Stimulated activated CD4-positive, alpha-beta T cell treated with anti-CD3 and anti-CD28 coated beads, Interleukin-2, amount 100 ng/mL, for 24 hours (primary cell): ENCODE measurements at places on chromosomes 5 and 9.
A peak's percentile ranks its signal among the peaks of the same experiment; 100 is the strongest.

GRCh38 chr9:113675475-113675941 is 200.6 kb upstream of the ZNF618 start:
- no peak for DNase-seq

DNA sequence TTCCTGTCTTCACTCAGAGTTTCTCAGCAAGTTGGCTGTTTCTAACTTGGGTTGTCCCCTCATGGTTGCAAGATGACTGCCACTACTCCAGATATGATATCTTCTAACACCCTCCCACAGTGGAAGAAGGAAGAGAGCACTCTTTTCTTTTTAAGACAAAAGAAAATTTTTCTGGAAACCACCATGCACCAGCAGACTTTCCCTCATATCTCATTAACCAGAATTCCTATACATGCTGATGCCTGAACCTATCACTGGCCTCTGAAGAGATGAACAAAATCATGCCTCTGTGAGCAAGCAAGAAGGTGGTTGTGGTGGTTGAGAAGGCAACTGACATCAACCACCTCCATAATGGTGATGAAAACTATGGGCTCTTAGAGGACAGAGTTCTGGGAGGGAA is 56.8 kb downstream of the FEM1C start:
- no peak for DNase-seq

DNA sequence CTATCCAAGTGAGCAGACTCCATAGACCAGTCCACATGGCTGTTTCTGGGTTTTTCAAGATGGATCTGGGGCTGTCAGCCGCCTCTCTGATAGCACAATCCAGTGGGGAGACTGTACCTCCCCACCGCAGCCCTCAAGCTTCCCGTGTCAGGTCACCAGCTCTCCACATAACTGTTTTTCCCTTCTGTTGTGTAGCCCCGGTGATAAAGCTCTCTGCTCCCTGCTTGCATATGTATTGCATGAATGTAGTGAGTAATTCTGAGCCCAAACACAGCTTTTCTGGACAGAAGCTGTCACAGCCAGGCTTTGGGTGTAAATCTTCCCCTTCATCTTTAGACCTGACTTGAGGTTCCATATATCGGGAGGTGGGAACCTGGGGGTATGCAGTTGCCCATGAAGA is 23.1 kb upstream of the CFAP157 start:
- DNase-seq: no peak

DNA sequence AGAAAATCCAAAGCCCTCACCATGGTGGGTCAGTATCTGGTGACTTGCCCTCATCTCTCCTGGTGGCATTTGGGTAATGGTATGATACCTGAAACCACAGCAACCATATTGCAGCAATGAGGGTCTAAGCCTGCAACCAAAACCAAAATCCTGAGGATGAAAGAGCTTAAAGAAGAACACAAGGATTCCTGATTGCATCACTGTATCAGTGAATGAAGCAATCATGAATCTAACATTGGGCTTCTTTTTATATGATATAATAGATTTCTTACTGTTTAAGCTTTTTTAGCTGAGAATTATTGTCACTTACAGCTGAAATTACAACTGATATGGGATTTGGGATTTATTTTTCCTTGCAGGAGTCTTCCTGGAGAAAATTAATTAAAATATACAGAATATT is 269.9 kb downstream of the MEF2C start:
- no peak for DNase-seq

DNA sequence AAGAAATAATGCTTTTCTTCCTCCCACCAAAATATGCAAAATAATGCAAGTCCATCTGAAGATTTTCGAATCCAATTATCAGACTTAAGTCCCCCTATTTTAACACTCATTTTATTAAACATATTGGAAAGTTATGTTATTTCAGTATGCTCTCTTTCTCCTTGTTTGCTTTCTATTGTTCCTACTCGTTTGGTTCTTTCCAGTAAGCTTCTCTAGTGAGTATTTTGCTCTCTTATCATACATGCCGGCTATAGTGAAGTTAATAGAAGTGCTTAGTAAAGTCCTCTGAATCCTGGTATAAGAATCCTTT is 517 bp downstream of the ALDH1A1 start:
- no peak for DNase-seq

DNA sequence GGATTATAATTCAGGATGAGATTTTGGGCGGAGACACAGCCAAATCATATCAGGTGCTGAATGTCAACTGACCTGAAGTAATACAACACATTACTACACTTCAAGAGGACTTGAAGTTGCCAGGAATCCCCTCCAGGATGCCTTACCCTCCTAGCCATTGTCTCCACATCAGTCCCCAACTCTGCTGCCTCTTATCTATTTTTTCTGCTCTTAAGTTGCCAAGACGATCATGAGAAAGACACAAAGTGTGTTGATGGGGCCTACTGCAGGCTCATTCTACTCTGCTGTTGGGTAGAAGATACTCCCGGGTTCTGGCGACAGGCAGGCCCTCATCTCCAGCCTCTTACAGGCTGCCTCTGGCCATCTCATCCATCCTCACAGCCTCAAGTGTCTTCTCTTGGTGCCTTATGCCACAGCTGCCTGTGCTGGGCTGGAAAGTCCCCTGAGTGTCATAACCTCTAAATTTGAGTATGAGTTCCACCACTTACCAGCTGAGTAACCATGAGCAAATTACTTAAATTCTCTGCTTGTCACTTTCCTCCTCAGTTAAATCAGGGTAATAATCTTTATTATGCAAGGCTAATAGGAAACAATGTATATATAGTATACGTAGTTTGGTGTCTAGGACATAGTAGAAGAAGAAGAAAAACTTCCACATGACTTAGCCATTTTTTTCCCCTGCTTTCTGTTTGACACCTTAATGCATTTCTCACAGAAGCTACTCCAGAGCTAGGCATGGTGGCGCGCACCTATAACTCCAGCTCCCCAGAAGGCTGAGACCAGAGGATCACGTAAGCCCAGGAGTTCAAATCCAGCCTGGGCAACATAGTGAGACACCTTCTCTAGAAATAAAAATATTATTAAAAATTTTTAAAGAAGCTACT is 73.0 kb upstream of the SNX2 start:
- no peak for DNase-seq

DNA sequence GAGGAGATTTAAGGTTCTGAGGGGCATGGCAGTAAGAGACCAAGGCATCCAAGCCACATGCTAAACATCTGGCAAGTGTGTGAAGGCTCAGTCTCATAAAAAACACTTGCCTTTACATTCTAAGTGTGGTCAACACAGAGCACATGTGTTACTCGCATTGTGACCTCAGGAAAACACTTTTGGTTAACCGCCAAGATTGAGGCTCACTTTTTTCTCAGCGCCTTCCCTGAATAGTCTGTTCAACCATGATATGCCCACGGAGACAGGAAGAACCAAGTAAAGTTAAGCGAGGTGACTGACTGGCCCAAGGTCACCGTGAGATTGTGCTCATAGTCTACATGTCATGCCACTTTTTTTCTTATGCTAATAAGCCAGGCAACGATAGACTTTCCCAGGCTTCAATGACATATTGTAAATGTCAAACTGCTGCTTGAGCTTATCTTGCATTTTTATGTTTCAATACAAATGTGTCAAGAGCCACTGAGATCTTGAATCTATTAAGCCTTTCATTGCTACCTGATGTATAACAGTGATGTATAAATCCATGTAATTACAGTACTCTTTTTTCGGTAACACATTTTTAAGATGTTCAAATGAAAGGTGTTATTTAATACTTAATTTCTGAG is 21.1 kb upstream of the IL9 start:
- no peak for DNase-seq

DNA sequence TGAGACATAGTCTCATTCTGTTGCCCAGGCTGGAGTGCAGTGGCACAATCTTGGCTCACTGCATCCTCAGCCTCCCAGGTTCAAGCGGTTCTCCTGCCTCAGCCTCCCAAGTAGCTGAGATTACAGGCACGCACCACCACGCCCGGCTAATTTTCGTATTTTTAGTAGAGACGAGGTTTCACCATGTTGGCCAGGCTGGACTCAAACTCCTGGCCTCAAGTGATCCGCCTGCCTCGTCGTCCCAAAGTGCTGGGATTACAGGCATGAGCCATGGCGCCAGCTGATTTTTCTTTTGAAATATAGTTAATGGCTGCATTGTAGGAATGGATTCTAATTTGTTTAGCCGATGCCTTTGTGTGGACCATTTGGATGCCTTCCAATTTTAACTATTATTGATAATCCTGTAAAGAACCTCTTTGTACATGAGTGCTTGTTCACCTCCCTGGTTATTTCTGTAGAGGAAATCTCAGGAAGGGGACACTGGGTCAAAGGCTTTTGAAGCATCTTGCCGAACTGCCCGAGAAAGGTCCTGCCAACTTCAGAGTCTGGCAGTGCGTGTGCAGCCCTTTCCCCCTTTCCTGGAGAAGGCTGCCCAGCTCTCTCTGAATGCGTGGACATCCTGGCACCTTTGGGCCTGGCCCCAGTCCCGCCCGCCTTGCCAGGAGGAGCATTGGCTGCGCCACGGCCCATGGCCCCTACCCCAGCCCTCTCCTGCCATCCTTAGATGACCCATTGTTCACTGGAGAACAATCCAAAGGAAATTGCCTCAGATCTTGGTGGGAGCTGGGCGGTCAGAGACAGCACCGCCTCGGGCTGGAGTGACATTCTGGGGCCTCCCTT is 8.9 kb upstream of the NUP214 start:
- no peak for DNase-seq

- DNase-seq: peak; percentile 10
Measured at GRCh38 chr5:142548739-142549275, 137.1 kb downstream of the FGF1 start.

- DNase-seq: no peak
Measured at GRCh38 chr9:125161284-125161918, 18.1 kb upstream of the SCAI start.

GRCh38 chr9:109708451-109708945 is 71.5 kb upstream of the PALM2AKAP2 start:
- no peak for DNase-seq

DNA sequence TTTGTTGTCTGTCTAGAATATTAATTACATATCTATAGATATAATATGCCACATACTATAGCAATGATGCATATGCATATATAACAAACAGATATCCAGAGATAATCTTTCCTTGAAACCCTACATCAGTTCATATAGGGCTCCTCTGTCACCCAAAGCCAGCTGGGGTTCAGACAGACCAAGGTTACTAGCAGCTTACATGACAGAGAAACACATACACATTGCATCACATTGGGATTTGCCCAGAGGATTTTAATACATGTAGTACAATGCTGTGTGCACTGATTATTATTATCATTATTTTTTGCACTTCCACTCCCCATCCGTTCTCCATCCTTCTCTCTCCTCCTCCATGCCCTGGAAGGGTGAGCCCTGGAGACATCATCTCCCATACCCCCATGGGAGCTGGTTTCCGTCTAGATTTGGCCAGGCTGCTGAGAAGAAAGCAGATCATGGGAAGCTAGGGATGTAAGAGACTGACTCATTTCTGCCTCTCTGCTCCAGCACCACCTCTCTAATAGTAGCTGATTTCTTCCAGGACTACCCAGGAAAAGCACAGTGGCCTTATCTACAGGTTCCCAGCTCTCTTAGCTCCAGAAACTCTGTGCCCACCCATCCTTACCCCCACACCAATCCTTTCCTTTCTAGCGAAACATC is 23.3 kb downstream of the FST start:
- DNase-seq: no peak

DNA sequence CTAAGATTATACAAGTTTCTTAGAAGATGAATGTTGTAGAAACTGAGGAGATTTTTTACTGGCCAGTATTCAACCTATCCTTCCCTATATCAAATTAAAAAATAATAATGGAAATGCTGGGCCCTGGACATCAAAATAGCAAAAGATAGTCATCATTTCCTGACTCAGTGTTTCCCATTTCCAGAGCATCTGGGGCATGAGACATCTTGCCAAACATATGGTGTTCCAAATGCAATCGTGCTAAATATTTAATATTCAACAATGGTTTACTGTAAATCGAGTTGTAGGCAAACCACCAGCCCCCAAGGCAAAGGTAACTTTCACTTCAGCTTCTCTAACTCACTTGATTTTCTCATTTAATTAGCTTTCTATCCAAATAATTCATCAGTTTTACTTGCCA is 152.9 kb downstream of the FRMD3 start:
- DNase-seq: no peak

GRCh38 chr9:73597771-73598170 is 446.1 kb downstream of the ANXA1 start:
- DNase-seq: no peak

GRCh38 chr9:83342731-83343130 is 195.5 kb downstream of the FRMD3 start:
- no peak for DNase-seq

- no peak for DNase-seq
Measured at GRCh38 chr9:136865041-136865767, 904 bp downstream of the EDF1 start.

DNA sequence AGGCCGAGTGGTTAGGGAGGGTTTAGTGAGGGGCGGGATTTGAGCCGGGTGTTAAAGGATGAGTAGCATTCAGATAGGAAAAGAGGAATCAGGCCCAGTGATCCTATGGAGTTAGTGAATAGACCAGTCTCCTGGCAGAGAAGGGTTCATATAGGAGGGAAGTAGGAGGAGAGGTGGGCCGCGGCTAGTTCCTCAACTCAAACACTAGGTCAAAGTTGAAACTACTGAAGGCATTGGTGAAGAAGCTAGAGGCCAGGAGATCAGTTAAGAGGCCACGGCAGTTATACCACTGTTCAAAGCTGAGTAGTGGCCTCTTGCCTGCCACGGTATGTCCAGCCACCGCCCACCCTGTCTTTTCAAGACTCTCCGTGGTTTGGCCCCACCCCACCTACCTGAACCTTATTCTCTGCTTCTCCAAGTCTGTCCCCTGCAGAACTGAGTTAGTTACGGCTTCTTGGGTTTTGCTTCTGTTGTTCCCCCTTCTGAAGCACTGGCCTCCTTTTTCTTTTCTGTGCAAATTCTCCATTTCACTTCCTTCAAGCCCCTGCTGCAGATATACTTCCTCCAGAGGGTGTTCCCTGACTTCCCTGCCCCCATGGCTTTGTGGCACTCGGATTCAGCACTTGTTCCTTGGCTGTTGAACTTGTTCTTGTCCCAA is 1.8 kb downstream of the ZBTB34 start:
- DNase-seq: no peak

- no peak for DNase-seq
Measured at GRCh38 chr9:83012168-83012921, 50.6 kb downstream of the RASEF start.

DNA sequence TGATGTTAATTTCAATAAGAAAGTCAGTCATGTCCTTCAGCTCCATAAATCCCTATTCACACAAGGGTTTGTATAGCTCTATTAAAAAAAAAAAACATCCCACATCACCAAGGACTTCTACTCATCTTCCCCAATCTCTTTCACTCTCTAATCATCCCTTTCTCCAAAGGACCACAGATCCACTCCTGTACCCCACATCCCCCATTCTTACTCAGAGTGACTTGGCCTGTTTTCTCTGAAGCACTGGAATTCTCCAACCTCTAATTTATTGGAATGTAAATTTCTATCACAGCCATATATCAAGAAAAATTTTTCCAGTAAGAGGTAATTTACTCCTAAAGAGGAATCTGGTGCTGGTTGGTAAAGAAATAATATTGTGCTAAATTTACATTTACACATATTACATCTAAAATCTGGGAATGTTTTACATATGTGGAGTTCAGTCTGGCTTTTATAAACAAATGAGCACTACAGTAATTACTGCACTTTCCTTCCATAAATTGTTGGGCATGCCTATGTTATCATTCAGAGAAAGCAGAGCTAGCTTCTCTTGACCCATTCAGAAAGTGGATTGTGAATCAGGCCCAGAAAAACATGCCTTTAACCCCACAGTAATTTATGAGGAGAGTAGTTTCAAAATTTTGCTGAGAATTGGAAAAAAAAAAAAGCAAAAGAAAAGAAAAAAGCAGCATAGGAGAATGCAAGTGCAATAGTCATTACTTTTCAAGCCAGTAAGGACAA is 399.5 kb upstream of the TNC start:
- DNase-seq: no peak

GRCh38 chr5:107594253-107595045 is 76.3 kb downstream of the EFNA5 start:
- DNase-seq: no peak
